Lower lobe of right lung (tissue), 2 donors: ENCODE measurements at places on chromosomes 4 and X. TPM values are rescaled to one million over a fixed set of nuclear protein-coding genes. Genes with fewer than 3 reads are reported as not detected.

GRCh38 chr4:33649015-33649414 is 2595.3 kb downstream of the ARAP2 start:
- no peak for DNase-seq

- no peak for DNase-seq
Measured at GRCh38 chrX:30939928-30940327, 50.9 kb upstream of the TAB3 start.

- no peak for DNase-seq
Measured at GRCh38 chr4:67996127-67996526, 32.8 kb upstream of the TMPRSS11A start.

CITED1 gene
- 0.65 TPM for total RNA-seq

- no peak for DNase-seq
Measured at GRCh38 chrX:41877167-41877566, 46.2 kb downstream of the CASK start.

- DNase-seq = no peak
Measured at GRCh38 chrX:154043003-154043763, 23.5 kb upstream of the IRAK1 start.

BTC gene
- total RNA-seq = 2.9 TPM

DNA sequence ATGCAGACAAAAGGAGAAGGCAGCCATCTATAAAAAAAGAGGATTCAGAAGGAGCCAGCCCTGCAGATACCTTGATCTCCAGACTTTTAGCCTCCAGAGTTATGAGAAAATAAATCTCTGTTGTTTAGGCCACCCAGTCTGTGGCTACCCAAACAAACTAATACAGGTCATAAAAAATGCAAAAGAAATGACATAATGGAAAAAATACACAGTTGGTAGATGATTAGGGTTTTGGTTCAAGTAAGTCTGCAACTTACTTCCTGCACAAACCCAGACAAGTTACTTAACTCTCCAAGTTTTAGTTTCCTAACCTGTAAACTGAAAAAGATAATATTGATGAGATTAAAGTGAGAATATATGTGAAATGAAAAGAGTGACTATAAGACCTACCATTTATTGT is 11.3 kb downstream of the QDPR start:
- no peak for DNase-seq

DNA sequence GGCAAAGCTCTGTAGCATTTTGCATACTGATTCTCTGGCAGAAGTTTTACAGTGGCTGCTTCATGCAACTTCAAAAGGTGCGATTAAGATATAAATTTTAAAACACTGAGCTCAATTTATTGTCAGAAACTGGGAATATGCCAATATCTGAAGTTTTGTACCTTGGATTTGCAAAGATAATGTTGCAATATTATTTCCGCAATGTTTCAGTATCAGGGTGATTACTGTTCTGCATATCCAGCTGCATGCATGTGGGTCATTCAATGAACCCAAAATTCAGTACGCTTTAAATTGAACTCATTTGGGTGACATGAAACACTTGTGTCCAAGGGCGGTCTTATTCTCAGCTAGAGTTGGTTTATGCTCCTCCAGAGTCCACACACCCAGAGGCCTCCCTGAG is 26.2 kb downstream of the TRMT10A start:
- DNase-seq = no peak

F9 gene
- total RNA-seq = not detected

- no peak for DNase-seq
Measured at GRCh38 chr4:38466401-38466800, 197.6 kb upstream of the KLF3 start.

- no peak for DNase-seq
Measured at GRCh38 chr4:76737180-76737579, 160.8 kb downstream of the SOWAHB start.

DGKK gene
- total RNA-seq = 0.21 TPM

DNA sequence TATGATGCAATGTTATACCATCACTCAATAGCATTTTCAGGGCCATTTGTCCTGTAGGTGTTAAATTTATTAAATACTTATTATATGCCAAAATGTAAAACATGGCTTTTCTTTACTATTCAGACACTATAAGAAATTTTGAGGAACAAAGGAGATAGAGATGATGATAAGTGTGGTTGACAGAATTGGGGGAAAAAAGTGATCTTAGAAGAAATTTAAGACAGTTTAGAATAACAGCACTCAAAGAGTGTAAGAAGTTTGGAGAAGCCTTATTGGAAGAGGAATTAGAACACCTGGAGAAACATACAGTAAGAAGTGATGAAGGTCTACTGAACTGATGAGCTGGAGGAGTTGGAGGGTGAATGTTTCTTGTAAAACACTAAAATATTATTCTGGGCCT is 12.8 kb upstream of the AFP start:
- no peak for DNase-seq

ERCC6L gene
- 0.24 TPM for total RNA-seq

DNA sequence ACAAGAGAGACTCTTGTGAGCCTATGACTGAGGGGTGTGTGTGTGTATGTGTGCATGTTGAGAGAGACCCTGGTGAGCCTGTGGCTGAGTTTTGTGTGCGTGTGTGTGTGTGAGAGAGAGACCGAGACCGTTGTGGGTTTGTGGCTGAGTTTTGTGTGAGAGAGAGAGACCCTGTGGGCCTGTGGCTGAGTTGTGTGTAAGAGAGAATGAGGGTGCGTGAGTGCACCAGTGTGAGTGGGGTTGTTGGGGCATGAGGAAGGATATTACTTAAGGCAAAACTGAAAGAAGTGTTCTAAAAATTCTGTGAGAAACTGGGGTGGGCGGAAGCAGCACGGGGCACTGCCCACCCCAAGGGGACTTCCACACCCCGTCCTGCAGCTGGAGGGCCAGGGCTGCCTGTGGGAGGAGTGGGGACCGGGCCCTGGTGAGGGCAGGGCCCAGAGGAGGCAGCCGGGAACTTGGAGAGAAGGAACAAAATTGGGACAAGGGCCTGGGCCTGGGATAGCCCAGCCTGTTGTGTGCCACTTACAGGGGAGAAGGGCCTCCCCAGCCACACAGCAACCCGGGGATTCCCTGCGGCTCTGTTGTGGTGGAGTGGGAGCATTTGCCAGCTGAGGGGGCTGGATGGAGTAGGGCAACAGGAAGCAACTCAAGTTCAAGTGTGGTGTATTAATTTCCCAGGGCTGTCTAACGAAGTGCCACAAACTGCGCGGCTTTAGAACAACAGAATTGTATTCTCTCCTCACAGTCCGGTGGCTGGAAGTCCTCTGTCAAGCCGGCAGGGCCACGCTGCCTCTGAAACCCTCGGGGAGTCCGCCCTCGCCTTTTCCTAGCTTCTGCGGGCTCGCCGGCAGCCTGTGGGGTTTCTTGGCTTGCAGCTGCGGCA is 22.1 kb downstream of the TMEM131L start:
- DNase-seq = peak; percentile 64

GRCh38 chr4:173855015-173855414 is 325.0 kb upstream of the HAND2 start:
- DNase-seq = no peak
